IMR-90 (cell line): ENCODE measurements at places on chromosomes 13 and 19.

GRCh38 chr13:28392896-28393505, 101.9 kb downstream of the FLT1 start:
- no peak for DNase-seq

DNA sequence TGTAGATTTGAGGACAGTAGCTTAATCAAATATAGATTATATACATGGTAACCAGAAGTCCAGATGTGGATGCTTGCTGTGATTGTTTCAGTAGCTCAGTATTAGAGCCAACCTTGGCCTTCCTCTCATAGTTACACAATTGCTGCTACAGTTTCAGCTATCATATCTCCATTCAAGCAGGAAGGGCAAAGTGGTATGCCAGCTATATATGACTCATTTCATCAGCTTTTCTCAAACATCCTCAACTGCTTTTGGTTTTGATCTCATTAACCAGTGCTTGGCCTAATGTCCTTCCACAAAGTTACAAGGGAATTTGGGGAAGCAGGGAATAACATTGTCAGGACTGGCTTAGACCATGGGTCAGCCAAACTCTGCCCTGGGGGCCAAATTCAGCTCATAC, 73.0 kb upstream of the MAB21L1 start:
- DNase-seq: peak; percentile 43

DNA sequence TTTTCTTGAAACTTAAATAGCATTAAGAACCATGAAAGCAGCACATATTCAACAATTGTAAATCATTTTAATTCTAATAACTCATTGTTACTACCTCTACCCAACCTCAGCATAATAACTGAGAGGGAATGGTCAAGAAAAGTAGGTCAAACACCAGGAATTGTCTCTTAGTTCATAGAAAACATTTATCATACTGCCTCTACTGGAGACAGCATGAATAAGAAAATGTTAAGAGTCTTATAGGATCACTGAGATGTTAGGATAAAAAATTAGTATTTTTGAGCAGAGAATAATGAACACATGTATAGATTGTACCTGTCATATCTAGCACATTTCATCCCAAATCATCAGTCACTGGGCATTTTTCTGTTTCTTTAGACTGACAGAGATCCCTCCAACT, 515.3 kb downstream of the PCDH9 start:
- no peak for DNase-seq

DNA sequence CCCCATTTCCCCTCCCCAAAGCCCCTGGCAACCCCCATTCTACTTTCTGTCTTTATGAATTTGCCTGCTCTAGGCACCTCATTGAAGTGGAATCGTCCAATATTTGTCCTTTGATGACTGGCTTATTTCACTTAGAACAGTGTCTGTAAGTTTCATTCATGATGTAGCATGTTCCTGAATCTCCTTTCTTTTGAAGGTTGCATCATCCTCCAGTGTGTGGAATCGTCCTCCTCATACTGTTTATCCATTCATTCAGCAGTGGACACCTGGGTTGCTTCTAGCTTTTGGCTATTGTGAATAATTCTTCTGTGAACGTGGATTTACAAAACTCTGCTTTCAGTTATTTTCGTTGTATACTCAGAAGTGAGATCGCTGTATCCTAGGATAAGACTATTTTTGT, 161.2 kb upstream of the RNF113B start:
- DNase-seq: no peak

DNA sequence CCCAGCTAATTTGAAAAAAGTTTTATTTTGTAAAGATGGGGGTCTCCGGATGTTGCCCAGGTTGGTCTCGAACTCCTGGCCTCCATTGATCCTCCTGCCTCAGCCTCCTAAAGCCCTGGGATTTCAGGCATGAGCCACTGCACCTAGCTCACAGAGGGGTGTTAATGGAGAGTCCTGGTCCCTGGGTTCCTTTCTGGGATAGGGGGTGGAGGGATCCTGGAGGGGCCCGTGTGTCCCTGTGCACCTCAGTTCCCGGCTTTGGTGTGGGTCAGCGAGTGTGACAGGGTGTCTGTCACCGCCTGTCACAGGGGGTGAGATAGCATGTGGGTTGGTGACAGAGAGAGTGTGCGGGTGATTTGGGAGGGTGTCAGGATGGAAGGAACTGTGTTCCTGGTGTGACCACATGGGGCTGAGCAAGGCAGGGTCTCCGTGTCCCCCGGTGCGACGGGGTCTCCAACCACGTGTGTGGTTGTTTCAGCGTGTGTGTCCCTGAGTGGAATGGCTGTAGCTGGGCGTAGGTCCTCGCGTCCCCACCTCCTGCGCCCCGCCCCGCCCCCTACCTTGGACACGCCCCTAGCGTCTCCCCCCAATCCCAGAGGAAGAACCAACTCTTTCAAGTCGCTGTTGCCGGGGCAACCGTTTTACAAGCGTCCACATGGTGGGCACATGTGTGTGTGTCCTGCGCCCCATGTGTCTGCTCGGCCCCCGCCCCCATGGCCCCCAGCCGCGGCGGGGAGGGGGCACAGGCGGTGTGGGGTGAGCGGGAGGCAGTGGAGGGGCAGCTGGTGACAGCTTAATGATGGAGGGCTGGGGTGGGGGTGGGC, 2.9 kb upstream of the NRTN start:
- DNase-seq: peak; percentile 12

DNA sequence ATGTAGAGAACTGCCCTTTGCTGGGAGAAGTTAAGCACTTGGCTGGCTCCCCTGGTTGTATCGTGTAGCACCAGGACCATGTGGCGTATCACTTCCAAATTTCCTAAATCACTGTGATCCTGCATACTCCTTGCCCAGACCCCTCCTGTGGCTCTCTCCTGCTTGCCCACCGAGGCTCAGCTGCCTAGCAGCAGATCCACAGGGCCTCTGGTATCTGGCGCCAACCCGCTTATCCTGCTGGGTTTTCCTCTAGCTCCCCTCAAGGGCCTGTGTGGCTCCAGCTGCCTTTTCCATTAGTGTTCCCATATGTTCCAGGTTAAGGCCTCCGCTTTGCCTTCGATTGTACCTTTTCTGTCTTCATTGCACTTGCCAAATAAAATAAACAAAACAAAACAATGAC, 16.5 kb downstream of the LRCH1 start:
- no peak for DNase-seq

DNA sequence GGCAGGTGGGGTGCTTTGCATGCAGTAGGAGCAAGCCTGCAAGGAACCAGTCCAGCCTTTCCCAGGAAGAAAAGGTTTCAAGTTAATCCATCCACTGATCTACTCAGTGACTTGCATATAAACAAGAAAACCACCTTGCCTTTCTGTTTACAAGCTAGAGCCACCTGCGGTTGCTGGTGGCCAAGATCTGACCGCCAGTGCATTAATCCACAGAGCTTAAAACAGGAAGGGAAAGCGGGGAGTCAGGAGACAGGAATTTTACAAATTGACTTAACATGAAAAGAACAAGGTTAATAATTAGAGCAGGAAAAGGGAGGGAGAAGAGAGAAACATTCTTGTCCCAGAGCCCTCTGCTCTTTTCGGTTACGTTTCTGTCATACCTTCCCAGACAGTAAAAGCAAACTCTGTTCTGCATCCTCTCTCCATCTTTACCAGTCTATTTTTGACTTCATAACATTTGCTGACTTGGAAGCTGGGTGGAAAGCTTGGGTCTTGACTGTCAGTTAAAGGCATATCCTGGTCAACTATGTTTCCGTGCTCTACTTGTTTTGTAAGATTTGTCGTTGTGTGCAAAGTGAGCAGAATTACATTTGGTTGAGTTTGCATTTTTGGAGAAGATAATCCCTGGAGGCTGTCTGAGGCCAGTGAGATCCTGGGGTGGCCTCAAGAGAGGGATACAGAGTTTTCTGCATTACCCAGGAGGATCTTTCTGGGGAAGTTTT, 760.6 kb downstream of the EFNB2 start:
- peak; percentile 2 for DNase-seq

GRCh38 chr19:14561249-14561648, 10.6 kb downstream of the NDUFB7 start:
- DNase-seq: no peak

- DNase-seq: no peak
Observed at GRCh38 chr19:2097886-2098327, 1.2 kb downstream of the IZUMO4 start.

DNA sequence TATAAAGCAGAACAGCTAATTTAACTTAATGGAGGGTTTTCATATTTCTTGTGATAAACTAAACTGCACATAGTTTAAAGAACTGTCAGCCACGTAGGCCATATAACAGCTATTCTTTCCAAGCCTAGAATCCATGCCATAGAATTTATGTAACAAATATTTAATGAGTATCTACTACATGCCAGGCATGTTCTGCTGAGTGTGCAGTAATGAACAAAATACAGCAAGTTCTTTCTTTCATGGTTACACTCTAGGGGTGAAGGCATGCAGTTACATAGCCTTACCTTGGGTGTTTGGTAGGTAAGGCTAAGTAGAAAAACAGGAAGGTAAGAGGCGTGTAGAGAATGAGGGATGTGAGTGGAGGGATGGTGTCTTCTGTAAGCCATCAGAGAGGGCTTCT, 4.6 kb downstream of the URI1 start:
- DNase-seq: no peak
